Activated CD8-positive, alpha-beta T cell treated with anti-CD3 and anti-CD28 coated beads for 36 hours (primary cell): ENCODE measurements at places on chromosomes 7 and 10. TPM values are rescaled to one million over a fixed set of nuclear protein-coding genes. Genes with fewer than 3 reads are reported as not detected.

GRCh38 chr10:56123247-56123646, 237.8 kb downstream of the ZWINT start:
- DNase-seq = no peak

- no peak for DNase-seq
These were observed 29.9 kb downstream of the DPCD start for GRCh38 chr10:101617824-101618568.

The INMT gene
- total RNA-seq = not detected

The NAPEPLD gene
- total RNA-seq = 5.1 TPM
